Chondrocyte (in vitro differentiated cells): ENCODE measurements at places on chromosomes 2 and 18. TPM values are rescaled to one million over a fixed set of nuclear protein-coding genes. Genes with fewer than 3 reads are reported as not detected.

Gene ST8SIA5
- total RNA-seq = 0.25 to 1.1 TPM (median 0.36 TPM) in 3 replicates

Gene SCYGR4
- total RNA-seq = not detected in 3 replicates

Gene ZNF396
- 1.4 to 1.5 TPM (median 1.4 TPM) in 3 replicates for total RNA-seq

Gene UGT1A3
- not detected in 3 replicates for total RNA-seq

Gene LTBP1
- 302 to 398 TPM (median 392 TPM) in 3 replicates for total RNA-seq

Gene CERKL
- not detected in 3 replicates for total RNA-seq

Gene CCDC121
- total RNA-seq = 1.6 to 2.7 TPM (median 1.7 TPM) in 3 replicates

Gene GPR45
- total RNA-seq = not detected in 3 replicates

Gene SPC25
- 2.8 to 5.2 TPM (median 4.1 TPM) in 3 replicates for total RNA-seq

DNA sequence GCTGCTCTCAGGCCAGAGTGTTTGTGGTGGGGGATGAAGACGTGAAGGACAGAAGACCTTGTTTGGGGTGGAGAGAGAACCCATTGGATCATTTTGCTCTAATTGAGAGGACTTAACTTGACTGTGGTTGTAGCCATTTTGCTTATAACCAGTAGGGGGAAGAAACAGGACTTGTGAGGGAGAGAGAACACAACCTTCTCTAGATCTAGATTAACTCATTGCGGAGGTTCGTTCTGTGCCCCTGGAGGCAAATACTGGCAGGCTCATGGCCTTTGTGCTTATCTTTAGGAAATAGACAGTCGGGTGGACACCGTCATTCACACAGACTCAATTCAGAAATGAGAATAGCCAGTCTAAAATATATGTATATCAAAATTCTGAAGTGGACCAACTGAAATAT, 147.0 kb upstream of the LHCGR start:
- no peak overlapping the region for H3K27ac ChIP-seq
- H3K36me3 ChIP-seq = no peaks in the 10 kb centered on the region
- no peak for DNase-seq
- no peaks in the 10 kb centered on the region for H3K27me3 ChIP-seq

GRCh38 chr18:7485616-7486015, 81.5 kb upstream of the PTPRM start:
- no peaks in the 10 kb centered on the region for H3K4me1 ChIP-seq
- H3K27ac ChIP-seq = no peak overlapping the region
- no peak for DNase-seq
- H3K4me3 ChIP-seq = no peak overlapping the region

- H3K27ac ChIP-seq = no peak overlapping the region
- H3K27me3 ChIP-seq = no peaks in the 10 kb centered on the region
- no peak overlapping the region for H3K4me3 ChIP-seq
- no peak for DNase-seq
- H3K4me1 ChIP-seq = no peaks in the 10 kb centered on the region
Observed at GRCh38 chr2:60852282-60852860, 29.0 kb upstream of the REL start.

DNA sequence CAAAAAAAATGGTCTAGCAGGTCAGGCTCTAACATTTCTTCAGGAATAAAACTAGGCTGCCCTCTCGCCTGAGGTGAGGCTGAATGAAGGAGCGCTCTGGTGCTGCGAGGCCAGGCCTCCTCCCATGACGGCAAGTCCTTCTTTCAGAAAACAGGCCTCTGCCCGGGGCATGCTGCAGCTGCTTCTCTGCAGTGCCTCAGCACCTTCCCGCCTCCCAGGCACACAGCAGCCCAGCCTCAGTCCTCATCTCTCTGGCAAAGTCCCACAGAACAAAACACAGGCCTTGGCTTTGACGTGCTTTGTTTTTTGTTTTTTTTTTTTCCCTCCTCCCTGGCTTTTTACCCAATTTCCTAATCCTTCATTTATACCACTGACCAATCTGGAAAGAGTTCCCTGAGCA, 74.8 kb downstream of the BCL11A start:
- H3K27ac ChIP-seq = no peak overlapping the region
- peaks cover 41% of the 10 kb centered on the region for H3K4me1 ChIP-seq
- H3K27me3 ChIP-seq = no peaks in the 10 kb centered on the region
- DNase-seq = no peak

GRCh38 chr2:67917332-67918054, 145.3 kb downstream of the C1D start:
- DNase-seq = no peak
- H3K4me3 ChIP-seq = no peak overlapping the region
- peaks cover 21% of the 10 kb centered on the region for H3K4me1 ChIP-seq
- peak overlapping the region; percentile 89 for H3K27ac ChIP-seq
- H3K36me3 ChIP-seq = no peaks in the 10 kb centered on the region
- H3K27me3 ChIP-seq = no peaks in the 10 kb centered on the region

GRCh38 chr18:58732471-58732870, 61.2 kb downstream of the MALT1 start:
- no peak overlapping the region for H3K4me3 ChIP-seq
- H3K4me1 ChIP-seq = peaks cover 3% of the 10 kb centered on the region
- no peak for DNase-seq
- peaks cover 23% of the 10 kb centered on the region for H3K36me3 ChIP-seq
- no peaks in the 10 kb centered on the region for H3K27me3 ChIP-seq
- no peak overlapping the region for H3K27ac ChIP-seq

DNA sequence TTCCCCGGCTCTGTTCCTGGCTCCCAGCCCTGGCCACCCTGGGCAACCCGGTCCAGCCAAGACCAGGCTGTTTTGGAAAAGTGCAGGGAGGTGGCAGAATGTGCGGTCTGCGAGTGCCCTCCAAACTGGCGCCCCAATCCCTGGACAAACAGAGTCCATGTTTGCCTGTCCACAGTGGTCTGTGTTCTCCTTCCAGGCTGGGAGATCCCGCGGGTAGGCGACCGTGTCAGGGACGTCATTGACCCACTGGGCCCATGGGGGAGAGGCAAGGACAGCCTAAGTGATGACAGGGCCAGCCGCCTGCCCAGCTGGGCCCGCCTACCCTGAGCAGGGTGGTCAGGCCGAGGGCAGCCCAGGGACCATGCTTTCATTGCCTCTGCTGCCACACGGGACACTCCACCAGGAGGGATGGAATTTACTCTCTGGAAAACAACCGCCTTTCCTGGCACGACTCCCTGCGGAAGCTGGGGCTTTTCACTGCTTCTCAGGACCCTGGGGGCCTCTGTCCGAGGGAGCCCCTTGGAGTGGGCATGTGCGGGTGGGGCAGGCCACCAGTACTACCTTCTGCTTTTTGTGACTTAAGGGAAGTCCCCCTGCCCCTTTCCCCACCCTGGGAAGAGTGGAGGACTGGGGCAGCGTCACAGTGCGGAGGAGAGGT, 20.1 kb downstream of the CYP26B1 start:
- no peaks in the 10 kb centered on the region for H3K4me1 ChIP-seq
- H3K27me3 ChIP-seq = peaks cover 1% of the 10 kb centered on the region
- peak; percentile 83 for DNase-seq

DNA sequence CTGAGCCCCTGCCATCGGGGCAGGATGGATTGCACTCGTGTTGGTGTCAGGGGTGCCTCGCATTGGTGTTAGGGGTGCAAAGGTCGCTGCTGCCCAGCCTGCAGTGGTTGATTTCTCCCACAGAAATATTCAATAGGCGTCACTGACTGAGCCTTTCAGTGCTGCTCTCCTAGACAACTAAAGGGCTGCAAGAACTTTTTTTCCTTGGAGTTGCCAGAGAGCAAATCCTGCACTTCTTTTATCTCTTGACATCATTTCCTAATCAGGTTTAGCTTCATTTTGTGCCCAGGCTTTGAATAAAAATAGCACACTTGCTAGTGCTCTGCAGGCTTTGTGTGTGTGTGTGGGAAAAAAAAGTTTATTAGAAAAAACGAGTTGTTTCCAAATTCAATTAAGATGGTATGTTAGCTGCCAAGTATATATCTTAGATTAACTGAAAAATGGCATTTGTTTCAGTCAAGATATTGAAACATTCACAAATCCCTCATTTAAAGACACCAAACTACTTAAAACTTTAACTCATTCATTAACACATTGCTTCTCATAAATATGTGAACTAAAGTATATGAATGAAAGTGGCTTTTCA, 125.6 kb downstream of the SOCS6 start:
- H3K27ac ChIP-seq = no peak overlapping the region
- no peaks in the 10 kb centered on the region for H3K27me3 ChIP-seq
- no peaks in the 10 kb centered on the region for H3K4me1 ChIP-seq
- no peak for DNase-seq

DNA sequence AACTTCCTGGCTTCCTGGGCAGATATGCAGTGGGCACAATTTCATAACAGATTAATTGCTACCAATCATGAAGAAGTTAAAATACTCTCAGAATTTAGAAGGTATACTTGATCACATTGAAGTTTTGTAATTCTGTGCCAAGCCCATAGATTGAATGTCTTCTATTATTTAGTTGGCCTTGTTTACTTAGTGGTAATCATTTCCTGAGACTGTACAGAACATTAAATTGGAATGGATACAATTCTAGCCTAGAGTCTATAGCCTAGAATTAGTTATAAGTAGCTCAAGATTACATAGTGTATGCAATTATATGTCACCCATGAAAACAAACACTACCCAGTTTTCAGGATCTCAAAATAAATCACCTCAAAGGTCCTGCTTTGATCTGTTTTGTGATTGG, 615.8 kb downstream of the XIRP2 start:
- H3K27ac ChIP-seq = no peak overlapping the region
- peaks cover 4% of the 10 kb centered on the region for H3K4me1 ChIP-seq
- DNase-seq = no peak

- DNase-seq = no peak
- no peak overlapping the region for H3K4me3 ChIP-seq
Observed at GRCh38 chr2:208101716-208102631, 22.4 kb downstream of the CRYGD start.

DNA sequence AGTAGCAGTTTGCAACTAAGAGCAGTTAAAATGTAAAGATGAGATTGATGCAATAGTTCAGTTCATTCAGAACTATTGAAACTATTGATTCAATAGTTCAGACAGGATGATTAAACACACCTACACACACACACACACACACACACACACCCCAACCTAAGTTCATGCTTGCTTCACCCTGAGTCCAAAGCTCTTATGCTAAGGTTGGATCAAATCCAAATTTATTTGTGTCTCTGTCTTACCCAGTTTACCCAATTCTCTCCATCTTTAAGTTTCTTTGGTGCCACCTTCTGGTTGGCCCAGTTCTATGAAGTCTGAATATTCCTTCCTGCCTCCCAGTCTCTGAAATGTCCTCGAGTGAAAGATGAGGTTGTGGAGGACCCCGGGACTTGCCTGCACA, 5.1 kb downstream of the SERPINB8 start:
- no peak for DNase-seq
- H3K27me3 ChIP-seq = no peaks in the 10 kb centered on the region
- H3K36me3 ChIP-seq = no peaks in the 10 kb centered on the region
- H3K27ac ChIP-seq = peak overlapping the region; percentile 42
